ENCODE measurements at places on chromosomes 4 and X. TPM values are rescaled to one million over a fixed set of nuclear protein-coding genes. Genes with fewer than 3 reads are reported as not detected.
A peak's percentile ranks its signal among the peaks of the same experiment; 100 is the strongest.

Gene RBMXL3
- not detected for total RNA-seq

DNA sequence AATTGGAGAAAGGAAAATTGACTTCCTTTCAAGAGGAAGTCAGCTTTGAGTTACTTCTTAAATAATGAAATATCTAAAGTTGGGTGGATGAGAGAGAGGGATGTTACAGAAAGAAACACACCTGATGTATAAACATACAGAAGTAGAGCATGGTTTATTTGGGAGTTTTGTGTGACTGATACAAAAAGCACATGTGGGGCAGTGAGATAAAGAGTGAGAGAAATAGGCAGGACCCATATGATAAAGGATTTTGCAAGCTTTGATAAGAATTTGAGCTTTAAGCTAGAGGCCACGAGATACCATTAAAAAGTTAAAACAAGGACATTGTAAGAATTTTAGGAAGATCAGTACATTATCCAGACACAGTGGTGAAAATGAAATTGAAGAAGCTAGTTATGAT is 263.3 kb upstream of the GPRIN3 start:
- DNase-seq, result no peak

- peak; percentile 30 for DNase-seq
Observed at GRCh38 chr4:20617678-20618396, 82.4 kb upstream of the PACRGL start.

Gene RAB39B
- 0.13 TPM for total RNA-seq

Gene F9
- total RNA-seq, result not detected

DNA sequence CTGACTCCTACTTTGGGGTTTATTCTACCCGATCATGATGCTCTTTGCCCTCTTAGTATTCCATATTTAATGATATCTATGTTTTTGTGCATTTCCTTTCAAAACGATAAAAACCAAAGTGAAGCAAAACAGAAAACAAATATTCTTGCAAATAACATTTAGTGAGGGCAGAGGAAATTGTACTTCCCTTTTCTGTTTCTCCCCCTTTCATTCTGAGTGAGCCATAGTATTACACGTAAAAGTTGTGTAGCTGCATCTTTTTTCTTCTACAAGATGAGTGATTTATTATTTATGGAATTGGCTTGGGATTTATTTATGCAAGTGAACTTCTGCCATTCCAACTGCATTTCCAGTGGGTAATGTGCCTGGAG is 109.9 kb downstream of the AFF2 start:
- DNase-seq, result no peak

Gene ASB12
- not detected for total RNA-seq

Gene TMPRSS11B
- not detected for total RNA-seq

DNA sequence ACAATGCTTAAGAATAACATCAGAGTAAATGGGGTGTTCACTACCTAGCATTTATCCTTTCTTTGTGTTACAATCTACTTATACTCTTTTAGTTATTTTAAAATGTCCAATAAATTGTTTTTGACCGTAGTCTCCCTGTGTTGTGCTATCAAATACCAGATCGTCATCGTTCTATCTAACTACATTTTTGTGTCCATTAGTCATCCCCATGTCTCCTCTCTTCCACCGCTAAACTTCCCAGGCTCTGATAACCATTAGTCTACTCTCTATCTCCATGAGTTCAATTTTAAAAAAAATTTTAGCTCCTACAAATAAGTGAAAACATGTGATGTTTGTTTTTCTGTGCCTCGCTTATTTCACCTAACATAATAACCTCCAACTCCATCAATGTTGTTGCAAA is 381.9 kb downstream of the PRDM5 start:
- DNase-seq, result no peak

Gene CLTRN
- not detected for total RNA-seq

GRCh38 chr4:57318703-57319102 is 208.5 kb upstream of the IGFBP7 start:
- DNase-seq, result no peak

DNA sequence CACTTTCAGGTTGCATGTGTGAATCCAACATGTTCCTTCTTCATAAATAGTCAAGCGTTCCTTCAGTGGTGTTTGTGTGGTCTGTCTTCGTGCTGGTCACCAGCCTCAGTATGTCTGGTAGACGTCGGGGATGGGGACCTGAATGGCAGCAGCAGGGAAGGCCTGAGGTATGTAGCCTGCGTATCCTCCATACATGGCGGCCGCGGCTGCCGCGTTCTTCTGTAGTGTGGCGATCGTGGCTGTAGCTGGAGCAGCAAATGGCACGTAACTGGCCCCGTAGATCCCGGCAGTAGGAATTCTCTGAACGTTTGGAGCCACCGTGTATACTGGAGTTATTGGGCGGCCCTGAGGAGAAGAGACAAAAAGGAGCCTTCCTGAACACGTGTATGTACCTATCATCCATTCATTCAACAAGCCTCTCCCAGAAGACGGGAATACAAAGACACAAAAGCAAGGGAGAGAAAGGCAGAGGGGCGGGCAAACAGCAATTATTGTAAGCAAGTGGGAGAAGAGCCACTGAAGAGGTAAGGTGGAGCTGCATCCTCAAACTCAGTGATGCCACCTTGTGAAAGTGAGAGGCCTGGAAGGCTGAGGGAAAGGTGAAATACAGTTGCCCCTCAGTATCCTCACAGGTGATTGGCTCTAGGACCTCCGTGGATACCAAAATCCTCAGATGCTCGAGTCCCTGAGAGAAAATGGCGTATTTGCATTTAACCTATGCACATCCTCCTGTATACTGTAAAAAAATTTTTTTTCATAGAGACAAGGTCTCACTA is 90.9 kb downstream of the CHRNA9 start:
- no peak for DNase-seq

- DNase-seq, result no peak
Observed at GRCh38 chr4:151296227-151296626, 19.3 kb downstream of the PRSS48 start.

Gene SRPX2
- total RNA-seq, result 4.0 TPM

GRCh38 chr4:159070742-159071141 is 32.1 kb upstream of the RAPGEF2 start:
- DNase-seq, result peak; percentile 70

Gene MTMR8
- 0.51 TPM for total RNA-seq

DNA sequence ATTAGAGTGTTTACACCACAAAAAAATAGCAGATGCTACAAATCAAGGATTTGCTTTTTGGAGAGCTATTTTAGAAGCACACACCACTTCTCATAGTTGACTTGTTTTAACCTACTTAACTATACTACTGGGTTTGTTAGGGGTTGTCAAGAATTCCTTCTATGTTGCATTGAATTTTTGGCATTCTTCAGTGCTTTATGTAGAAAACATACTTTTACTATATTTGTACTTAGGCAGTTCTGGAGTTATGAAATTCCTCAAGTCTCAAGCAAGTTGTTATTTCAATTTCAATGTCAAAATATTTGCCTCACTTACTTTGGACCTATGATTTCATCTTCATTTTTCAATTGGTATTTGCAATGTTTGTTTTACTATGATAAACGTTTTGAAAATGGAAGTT is 449.6 kb downstream of the GLUD2 start:
- DNase-seq, result no peak

DNA sequence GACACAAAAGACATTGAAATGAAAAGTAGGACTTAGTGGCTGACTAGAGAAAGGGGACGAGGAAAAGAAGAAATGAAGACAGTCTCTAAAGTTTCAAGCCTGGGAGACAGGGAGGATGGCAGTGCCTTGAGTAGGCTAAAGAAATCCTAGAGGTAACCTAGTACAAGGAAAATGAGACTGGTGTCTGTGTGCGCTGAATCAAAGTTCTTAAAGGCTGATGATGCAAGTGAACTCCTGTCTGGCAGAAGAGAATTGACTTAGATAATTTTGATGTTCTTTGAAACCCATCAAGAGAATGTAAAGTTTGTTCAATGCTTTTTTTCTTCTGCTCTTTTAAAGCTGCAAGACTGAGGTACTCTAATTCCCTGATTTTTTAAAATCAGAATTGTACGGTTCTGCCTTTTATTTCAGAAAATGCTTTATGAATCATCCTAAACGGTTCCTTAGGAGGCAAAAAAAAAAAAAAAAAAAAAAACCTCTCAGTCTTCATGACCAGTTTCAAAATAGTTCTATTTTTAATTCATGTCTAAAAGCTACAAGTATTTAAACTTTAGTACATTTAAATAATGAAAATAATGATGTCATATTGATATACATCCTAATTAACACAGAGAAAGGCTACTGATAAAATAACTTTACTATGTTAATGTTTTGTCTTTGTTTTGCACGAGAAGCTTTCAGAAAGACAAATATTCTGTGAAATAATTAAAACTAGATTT is 189.8 kb downstream of the PPP3CA start:
- DNase-seq, result no peak

Gene ANXA3
- total RNA-seq, result 36.1 TPM

DNA sequence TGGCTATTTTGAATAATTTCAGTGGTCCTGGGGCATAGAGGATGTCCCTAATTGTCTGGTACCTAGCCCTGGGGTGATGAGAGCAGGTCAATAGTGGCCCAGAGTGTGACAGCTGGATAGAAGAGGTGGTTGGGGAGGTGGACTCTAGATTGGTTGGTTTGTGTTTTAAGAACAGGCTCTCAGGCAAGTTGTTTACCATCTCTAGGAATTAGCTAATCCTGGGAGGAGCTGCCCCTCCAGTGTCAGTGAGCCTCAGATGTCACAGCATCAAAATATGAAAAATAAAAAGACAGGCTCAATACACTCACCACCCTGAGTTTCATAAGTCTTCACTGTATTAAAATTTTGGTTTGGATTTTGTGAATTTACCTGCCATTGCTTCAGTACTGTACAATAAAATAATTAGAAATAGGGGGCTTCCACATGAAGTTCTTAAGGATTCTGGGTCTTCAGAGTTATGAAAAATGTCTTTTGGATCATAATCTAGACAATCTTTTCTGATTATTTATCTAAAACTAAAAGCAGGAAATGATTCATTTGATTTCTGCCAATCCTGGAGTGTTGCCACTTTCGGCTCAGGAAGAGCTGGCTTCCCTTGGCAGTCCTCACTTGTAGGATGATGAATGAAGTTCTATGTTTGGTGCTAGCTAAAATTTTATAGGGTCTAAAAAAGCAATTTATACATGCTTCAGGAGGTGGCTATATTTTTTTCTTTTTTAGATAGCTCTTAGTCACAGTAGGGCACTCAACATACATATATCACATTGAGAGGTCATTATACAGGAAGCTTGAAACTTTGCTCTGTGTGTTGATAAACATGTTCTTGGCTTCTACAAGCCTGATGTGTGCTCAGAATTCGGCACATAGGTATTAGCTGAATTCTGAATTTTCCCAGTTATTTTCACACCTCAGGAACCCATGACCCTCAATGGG is 395.1 kb downstream of the RAB28 start:
- DNase-seq, result peak; percentile 26

Gene CDS1
- under 0.01 TPM for total RNA-seq

DNA sequence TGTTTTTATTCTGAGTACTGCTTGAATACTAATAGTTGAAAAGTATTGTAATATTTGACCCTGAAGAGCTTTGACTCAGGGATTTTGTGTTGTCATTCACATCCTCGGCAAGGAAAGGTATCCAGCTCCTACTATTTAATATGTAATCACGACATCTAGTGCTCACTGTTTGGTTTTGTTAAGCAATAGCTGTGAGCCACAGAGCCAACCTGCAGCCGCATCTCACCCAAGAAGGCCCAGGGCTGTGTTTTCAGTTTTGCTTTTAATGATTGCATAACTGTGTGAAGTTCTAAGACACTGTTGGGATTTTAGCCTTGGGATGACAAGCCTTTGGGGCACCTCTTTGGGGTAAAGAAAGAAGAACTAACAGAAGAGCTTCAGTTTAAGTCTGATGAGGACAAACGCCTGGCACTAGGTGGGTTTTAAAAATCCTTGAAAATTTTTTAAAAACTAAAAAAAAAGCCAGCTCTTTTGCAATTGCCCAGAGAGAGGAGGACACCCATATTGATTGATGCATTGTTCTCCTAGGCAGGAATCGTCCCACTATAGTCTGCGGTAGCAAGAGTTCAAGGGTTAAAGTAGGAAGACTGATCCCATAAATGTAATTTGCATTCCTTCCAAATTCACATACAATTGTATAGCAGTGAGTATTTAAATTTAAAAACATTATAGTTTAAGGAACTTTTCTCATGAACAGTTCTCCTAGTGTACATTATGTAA is 157.8 kb downstream of the RELL1 start:
- no peak for DNase-seq

DNA sequence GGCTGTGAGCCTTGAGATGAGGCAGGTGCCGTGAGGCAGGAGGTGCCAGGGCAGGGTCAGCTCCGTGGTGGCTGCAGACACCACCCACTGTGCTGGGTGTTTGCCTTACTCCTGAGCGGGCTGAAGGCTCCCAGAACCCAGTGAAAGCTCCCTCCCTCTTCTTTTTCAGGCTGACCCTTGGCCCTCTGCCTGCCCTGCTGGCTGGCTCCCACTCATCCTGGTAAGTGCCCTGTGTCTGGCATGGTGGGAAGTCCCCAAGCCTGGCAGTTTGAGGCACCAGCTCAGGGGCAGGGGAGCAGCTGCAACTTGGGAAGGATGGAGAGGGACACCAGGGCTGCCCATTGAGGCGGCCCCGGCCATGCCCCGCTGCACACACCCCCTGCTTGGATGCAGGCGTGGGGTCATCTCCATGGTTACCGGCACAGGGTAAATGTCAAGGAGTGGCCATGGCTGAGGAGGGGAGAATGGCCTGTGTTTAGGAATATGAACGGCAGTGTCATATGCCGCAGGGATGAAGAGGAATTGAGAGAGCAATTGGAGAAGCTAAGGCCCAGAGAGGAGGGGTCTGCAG is 16.8 kb downstream of the SH3BP2 start:
- no peak for DNase-seq

Gene HSFX4
- not detected for total RNA-seq

DNA sequence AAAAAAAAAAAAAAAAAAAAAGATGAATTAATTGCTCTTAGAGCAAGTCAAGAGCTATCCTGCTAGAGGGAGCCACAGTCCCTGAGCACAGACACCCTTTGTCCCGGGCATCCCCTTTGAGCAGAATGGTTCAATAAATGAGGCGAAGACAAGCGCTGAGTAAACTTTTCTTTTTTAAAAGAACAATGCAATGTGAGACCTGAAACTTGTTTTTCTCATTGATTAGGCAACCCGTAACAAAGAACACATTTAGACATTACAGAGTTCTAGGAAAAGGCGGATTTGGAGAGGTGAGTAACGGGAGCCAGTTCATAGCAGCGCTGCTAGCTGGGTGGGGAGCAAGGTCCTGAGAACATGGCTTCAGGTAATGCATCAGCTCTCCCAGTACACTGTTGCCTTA is 46.1 kb downstream of the GRK4 start:
- peak; percentile 9 for DNase-seq

DNA sequence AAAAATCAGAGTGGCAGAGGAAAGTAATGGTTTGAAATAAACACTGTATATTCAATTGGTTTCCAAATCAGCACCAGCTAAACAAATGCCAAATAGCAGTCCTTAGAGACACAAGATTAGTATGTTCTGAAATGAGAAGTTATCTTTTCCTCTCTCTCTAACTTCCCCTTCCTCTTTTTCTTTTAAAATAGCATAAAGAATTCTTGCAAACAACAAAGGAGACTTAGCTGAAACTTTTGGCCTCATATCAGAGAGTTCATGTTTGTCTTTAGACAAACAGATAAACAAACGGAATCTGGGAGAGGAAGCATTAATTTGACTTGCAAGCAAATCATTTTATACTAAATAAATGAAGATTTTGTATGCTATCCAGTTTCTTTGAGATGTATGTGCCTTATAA is 399.0 kb downstream of the GBA3 start:
- no peak for DNase-seq
